ENCODE measurements at places on chromosomes 3 and 15.

DNA sequence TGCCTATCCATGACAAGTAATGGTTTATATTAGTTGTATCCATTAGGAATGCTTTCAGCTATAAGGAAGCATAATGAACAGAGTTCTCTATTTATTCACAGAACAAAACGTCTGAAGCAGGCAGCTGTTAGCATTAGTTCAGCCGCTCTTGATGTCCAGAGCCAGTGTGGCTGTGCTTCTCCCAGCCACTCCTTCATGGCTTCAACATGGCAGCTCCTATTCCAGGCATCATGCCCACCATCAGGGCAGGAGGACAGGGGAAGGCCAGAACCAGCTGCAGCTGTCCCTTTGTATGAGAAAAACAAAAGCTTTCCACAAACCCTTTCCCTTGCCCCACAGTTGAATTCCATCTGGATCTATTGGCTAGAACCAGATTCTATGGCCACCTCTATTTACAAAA, 12.9 kb upstream of the SNRK start:
- no peak for DNase-seq

GRCh38 chr15:80920271-80920699, 69.3 kb downstream of the MESD start:
- no peak for DNase-seq

GRCh38 chr3:51282931-51283330, 102.2 kb upstream of the MANF start:
- DNase-seq, result peak; percentile 35

- DNase-seq, result no peak
These were observed 1107.5 kb downstream of the TUSC7 start for GRCh38 chr3:117817103-117817502.

DNA sequence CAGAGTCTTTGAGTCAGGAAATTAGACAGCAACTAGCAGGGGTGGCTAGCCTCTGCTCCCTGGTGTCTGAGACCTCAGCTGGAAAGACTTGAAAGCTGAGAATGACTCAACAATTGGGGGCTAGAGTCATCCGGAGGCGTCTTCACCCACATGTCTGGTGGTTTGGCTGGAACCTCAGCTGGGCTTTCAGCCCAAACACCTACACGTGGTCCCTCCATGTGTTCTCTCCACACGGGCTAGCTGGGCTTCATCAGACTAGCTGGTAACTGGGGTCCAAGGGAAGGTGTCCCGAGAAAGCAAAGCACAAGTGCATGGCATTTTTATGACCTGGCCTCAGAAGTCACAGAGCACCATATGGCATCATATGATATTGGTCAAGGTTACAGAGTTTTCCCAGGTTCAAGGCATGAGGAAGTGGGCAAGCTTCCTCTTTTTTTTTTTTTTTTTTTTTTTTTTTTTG, 19.9 kb upstream of the ABHD2 start:
- peak; percentile 97 for DNase-seq

DNA sequence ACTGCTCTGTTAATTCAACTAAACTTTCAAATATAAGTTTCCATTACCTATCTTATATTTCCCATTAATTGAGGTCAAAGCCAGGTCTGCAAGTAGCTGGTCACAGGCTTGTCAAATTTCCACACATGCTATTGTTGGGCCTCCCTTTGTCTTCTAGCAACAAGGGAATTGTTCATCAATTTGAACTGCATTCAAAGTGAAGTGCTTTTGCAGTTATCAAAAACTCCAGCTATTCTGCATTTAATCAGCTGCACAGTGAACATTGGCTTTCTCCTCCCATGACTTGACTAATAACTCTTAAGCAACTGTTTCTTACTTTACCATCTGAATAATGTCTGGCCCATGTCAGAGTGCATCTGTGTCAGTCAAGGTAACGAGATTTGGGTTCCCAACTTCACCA, 198.4 kb downstream of the KCNH8 start:
- no peak for DNase-seq

GRCh38 chr3:59692117-59692516, 642.3 kb upstream of the CFAP20DC start:
- DNase-seq, result no peak

- no peak for DNase-seq
These were observed 3.1 kb upstream of the FOXB1 start for GRCh38 chr15:60000824-60001609.

GRCh38 chr3:115857518-115858136, 234.3 kb downstream of the GAP43 start:
- no peak for DNase-seq

DNA sequence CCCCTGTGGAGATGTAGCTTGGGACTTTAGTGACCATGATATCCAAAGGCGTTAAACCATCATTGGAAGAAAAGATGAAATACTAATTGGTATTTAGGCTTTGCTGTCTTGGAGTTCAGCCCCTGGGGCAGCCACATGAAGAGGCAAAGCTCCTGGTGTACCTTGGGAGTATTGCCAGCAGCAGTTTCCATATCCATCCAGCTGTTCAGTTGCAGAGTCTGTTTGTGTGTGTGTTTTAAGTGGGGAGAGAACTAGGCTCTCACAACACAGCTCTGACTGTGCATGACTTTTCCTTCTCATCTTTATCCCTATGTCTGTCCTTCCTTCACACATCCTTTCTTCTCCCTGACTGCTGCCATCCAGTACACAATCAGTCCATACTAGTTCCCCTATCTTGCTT, 98.9 kb downstream of the CDIN1 start:
- DNase-seq, result no peak

- no peak for DNase-seq
These were observed 7.1 kb upstream of the NEK10 start for GRCh38 chr3:27376109-27376772.

DNA sequence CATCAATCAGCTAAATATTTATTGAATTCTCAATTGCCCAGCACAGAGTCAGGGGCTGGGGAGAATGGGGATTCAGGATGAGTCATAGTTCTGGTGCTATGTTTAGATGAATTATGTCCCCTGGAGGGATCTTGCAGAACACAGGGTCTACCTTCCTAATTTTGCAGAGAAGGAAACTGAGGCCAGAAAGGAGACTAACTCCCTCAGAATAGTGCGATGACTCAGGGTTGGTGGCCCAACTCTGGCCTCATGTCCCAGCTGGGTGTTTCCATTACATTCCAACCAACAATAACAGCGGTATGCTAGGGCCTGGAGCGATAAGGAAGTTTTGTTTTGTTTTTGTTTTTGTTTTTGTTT, 270.9 kb downstream of the TLE3 start:
- no peak for DNase-seq

- DNase-seq, result no peak
These were observed 70.2 kb downstream of the NMD3 start for GRCh38 chr3:161291191-161291901.

DNA sequence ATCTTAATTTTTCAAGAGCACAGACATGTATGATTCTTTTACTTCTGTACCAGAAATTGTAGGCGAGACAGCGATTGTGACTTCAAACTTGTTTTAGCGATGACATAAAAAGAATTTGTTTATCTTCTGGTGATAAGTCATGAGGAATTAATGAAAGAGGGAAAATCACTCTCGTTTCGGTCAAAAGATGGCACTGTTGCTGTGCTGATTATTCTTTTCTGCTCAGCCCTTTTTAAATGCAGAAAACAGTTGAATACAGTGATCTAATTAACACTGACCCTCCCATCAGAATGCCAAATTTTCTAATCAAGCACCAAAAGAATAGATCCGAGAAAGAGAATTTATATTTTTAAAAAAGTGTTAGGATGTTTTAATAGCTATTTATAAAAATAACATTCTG, 52.6 kb downstream of the NSUN3 start:
- peak; percentile 48 for DNase-seq

- no peak for DNase-seq
These were observed 181.9 kb downstream of the EPHB1 start for GRCh38 chr3:134976948-134977347.

- no peak for DNase-seq
These were observed 41.5 kb downstream of the TNK2 start for GRCh38 chr3:195866686-195867511.

DNA sequence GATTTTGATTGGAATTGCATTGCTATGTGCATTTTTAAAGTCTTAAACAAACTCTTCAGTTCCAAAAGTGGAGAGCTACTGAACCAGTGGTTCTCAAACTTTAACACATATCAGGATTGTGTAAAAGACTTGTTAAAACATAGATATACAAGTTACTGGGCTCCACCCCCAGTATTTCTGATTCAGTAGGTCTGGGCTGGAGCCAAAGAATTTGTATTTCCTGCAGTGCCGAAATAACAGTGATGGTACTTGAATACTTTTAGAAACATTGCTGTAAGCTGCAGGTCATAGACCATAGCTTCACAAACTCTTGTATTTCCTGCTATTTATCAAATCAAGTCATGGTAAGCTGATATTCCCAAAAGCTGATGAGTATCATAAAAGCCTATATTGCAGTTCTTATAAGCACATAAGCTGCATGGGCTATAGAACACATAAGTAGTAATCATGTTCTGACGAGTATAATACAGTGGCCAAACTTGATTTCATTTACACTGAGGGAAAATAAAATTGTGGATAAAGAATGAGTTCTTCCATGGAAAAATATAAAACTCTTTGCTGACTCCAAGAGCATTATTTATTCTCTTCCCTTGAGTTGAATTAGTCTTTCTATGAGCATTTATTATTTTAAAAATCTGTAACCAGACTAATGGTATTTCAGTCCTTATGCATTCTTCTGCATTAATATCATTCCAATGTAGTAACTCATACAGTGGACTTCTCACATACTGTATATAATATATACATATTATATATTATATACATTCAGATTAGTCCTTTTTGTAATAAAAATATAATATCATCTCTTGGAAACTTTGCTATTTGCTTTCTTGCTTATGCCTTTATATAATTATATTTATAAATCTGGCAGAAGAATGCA, 550.5 kb upstream of the AGTR1 start:
- DNase-seq, result peak; percentile 87

DNA sequence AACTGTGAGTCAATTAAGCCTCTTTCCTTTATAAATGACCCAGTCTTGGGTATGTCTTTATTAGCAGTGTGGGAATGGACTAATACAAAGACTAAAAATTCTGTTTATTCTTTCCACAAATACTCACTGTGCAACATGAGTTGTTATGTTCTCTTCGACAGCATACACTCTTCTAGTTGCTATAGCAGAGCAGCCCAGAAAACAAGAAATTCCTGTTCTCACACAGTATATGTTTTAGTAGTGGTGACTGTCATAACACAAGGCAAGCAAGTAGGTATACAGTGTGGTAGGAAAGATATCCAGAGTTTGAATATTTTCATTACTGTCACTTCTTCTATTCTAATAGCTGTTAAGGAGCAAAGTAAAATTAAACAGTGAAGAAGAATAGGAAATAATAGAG, 453.3 kb downstream of the ROBO1 start:
- DNase-seq, result no peak

DNA sequence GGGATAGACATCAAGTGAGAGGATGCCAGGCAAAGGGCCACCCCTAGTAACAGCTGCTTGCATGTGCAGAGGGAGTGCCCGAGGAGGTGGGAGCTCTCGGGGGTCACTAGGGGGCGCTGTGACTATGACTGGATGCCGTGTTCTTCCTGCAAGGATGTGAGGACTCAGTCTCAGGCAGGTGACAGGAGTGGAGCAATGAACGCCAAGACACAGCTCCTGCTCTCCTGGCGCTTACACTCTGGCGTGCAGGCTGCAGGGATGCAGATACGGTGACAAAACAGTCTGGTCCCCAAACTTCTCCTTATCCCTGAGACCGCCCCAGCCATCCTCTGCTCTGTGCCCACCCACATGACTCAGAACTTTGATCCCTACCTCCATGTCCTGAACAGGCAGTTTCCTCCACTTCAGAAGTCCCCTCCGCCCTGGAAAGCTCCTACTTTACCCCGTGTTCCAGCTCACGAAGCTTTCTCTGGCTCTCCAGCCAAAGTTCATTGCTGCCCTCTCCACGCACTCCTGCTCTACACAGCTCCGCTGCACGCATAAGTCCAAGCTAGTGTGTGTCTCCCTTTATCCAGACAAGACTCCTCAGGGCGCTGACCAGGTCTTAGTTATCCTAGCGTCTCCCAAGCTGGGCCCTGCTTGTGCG, 14.7 kb downstream of the RHOV start:
- peak; percentile 79 for DNase-seq

DNA sequence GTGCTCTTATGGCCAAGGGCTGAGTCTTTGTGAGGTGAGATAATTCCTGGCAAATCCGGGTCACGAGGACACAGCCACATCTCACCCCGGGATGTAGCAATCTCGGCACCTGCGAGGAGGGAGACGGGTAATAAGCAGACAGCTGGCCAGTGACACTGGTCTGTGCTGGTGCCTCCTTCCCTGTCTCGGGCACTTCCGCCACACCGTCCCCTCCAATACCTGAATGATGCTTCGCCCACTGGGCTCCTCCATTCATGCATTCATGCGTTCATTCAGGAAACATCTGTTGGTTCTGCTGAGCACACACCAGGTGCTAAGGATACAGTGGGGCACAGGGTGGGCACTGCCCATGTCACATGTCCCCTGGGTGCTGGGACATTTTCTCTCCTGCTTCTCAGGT, 60.1 kb downstream of the ATP10A start:
- DNase-seq, result no peak

DNA sequence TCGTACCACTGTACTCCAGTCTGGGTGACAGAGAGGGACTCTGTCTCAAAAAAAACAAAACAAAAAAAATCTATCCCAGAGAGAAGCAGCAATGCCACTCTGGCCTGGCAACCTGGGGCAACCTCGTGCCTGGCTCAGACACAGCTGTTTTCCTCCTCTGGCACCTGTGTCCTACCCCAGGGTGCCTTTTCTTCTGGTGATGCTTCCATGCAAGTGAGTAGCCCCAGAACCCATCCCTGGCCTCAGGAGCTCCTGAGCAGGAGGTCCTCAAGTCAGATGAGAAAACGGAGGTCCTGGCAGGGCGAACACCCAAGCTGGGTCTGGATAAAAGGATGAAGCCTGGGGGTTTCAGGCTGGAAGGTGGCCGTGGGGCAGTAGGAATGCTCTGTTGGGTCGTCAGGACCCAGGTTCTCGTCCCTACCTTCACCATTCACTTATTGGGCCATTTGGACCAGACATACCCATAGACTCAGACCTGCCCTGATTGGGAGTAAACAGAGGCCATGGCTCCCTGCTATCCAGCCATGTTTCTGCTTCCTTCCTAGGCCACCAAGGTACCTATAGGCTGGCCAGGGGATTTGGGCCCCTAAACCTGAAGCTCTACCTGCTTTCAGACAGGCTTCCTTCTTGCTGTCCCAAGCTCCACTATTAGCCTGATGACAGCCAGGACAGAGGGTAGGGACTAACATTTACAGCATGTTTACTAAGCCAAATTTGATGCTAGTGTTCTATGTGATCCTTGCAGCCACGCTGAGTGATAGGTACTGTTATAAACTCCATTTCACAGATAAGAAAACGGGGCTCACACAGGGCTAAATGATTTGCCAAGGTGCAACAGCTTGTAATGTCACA, 102.2 kb downstream of the DAPK2 start:
- no peak for DNase-seq

GRCh38 chr3:115498898-115499297, 124.4 kb upstream of the GAP43 start:
- no peak for DNase-seq

All from GM23248 (cell line).